ENCODE measurements at places on chromosomes 2 and 18. TPM values are rescaled to one million over a fixed set of nuclear protein-coding genes. Genes with fewer than 3 reads are reported as not detected.

Gene NETO1
- total RNA-seq = not detected

Gene HOXD12
- not detected for total RNA-seq

Gene SLC9A2
- not detected for total RNA-seq

Gene FBXO15
- total RNA-seq = 2.4 TPM

Gene GNAL
- not detected for total RNA-seq

Gene LOXHD1
- 0.47 TPM for total RNA-seq

Gene PFN4
- not detected for total RNA-seq

Gene NCKAP5
- not detected for total RNA-seq

Gene KANSL1L
- 4.8 TPM for total RNA-seq

Gene TLX2
- total RNA-seq = 0.44 TPM

Gene GLI2
- total RNA-seq = 2.2 TPM

Gene RGPD3
- total RNA-seq = 0.31 TPM

Gene AKAIN1
- not detected for total RNA-seq

Gene ARHGEF33
- not detected for total RNA-seq

Gene DCDC2C
- total RNA-seq = not detected

Gene MALL
- total RNA-seq = not detected

Gene LINC00305
- not detected for total RNA-seq

Gene NYAP2
- not detected for total RNA-seq

Gene PSTPIP2
- 7.7 TPM for total RNA-seq

Gene CRYGD
- total RNA-seq = not detected

Gene CEBPZ
- 46.7 TPM for total RNA-seq

Gene RSAD2
- total RNA-seq = 74.5 TPM

Gene POTEC
- total RNA-seq = not detected

Gene SLC38A11
- not detected for total RNA-seq

Gene TTC39C
- total RNA-seq = 72.2 TPM

Gene CROCC2
- not detected for total RNA-seq

Gene MPHOSPH10
- total RNA-seq = 40.1 TPM

Gene NOSTRIN
- total RNA-seq = not detected

Gene PRKAG3
- total RNA-seq = not detected

Gene SP140L
- total RNA-seq = 90.5 TPM

Gene ALPP
- total RNA-seq = not detected

Data from activated CD8-positive, alpha-beta T cell treated with anti-CD3 and anti-CD28 coated beads, Interleukin-2, amount 10 ng/mL, durations not matched to agents 7 days and 5 days (primary cell).